Spleen (tissue), 13 donors: ENCODE measurements at places on chromosomes 5 and 9. TPM values are rescaled to one million over a fixed set of nuclear protein-coding genes. Genes with fewer than 3 reads are reported as not detected.

The KLF4 gene
- polyA plus RNA-seq = 10.4 TPM

The FCN2 gene
- 1.0 TPM for polyA plus RNA-seq

The PCDHGA6 gene
- 0.54 TPM for polyA plus RNA-seq

The DRD1 gene
- 0.03 TPM for polyA plus RNA-seq

The VLDLR gene
- polyA plus RNA-seq = 1.6 TPM

The QSOX2 gene
- 15.3 TPM for polyA plus RNA-seq

- H3K36me3 ChIP-seq = no peaks in the 10 kb centered on the region
- peaks cover 7% of the 10 kb centered on the region for H3K4me1 ChIP-seq
- H3K27me3 ChIP-seq = no peaks in the 10 kb centered on the region
These were observed 79.8 kb upstream of the CAST start for GRCh38 chr5:96582343-96582742.

- no peaks in the 10 kb centered on the region for H3K4me1 ChIP-seq
- no peaks in the 10 kb centered on the region for H3K27me3 ChIP-seq
- H3K36me3 ChIP-seq = no peaks in the 10 kb centered on the region
- H3K4me3 ChIP-seq = no peak overlapping the region
These were observed 436.5 kb upstream of the SLC30A5 start for GRCh38 chr5:68657055-68657961.

GRCh38 chr5:132751444-132751843 lies 4.2 kb downstream of the CCNI2 start:
- H3K27ac ChIP-seq = no peak overlapping the region
- no peak overlapping the region for H3K4me3 ChIP-seq
- no peaks in the 10 kb centered on the region for H3K36me3 ChIP-seq
- peaks cover 15% of the 10 kb centered on the region for H3K27me3 ChIP-seq
- no peak for DNase-seq
- H3K4me1 ChIP-seq = peaks cover 5% of the 10 kb centered on the region

DNA sequence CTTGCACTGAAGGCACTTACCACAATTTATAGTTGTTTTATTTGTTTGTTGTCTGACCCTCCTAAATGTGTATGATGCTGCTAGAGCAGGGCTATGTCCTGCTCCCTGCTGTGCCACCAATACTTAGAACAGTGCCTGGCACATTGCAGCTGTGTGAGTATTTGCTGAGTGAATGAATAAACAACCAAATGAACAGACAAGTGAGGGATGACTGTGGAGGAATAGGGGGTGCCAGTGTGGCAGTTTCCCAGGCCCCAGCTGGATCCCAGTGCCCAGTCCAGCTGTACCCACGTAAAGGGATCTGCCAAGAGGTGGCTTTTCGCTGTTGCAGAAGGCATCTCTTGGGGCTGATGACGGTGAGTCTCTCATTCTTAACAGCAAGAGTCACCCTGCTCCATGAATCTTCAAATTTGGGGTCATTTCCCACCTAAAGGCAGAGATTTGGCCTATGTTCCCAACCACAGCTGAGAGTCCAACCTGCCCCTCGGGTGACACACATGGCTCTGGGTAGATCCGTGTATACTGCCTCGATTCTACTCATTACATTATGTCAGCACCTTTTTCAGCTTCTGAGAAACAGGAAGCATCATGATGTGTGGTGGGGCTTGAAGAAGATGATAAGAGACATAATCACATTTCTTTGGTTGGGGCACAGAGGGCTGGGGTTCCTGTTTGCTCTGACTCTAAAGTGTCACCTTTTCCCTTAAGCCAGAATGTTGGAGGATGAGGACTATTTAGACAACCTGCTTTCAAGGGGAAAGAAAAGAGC lies 14.3 kb downstream of the IL5 start:
- H3K4me3 ChIP-seq = no peak overlapping the region
- H3K27ac ChIP-seq = no peak overlapping the region
- DNase-seq = no peak
- H3K27me3 ChIP-seq = no peaks in the 10 kb centered on the region
- H3K36me3 ChIP-seq = no peaks in the 10 kb centered on the region
- H3K4me1 ChIP-seq = peaks cover 13% of the 10 kb centered on the region

- H3K4me3 ChIP-seq = no peak overlapping the region
- no peaks in the 10 kb centered on the region for H3K4me1 ChIP-seq
- DNase-seq = no peak
- no peaks in the 10 kb centered on the region for H3K27me3 ChIP-seq
These were observed 12.8 kb upstream of the PRSS3 start for GRCh38 chr9:33782395-33783152.

DNA sequence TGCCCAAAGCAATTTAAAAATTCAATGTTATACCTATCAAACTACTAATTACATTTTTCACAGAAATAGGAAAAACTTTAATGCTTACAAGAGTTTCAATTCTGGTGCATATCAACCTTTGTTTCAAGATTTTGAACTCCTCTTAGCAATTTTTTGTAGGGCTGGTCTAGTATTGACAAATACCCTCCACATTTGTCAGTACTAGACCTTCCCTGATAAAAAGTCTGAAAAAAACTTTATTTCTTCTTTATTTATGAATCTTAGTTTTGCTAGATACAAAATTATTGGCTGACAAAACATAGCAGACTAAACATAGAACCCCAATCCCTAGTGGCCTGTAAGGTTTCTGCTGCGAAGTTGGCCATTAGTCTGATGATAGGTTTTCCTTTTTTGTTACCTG lies 1804.9 kb downstream of the EFNA5 start:
- no peak overlapping the region for H3K27ac ChIP-seq
- H3K36me3 ChIP-seq = no peaks in the 10 kb centered on the region
- no peak overlapping the region for H3K4me3 ChIP-seq
- H3K27me3 ChIP-seq = no peaks in the 10 kb centered on the region

- no peaks in the 10 kb centered on the region for H3K4me1 ChIP-seq
- no peak overlapping the region for H3K27ac ChIP-seq
- H3K27me3 ChIP-seq = no peaks in the 10 kb centered on the region
- no peak for DNase-seq
These were observed 177.3 kb downstream of the SMARCA2 start for GRCh38 chr9:2192356-2192979.

GRCh38 chr9:37534901-37535300 lies 41.3 kb downstream of the FBXO10 start:
- no peak overlapping the region for H3K27ac ChIP-seq
- DNase-seq = no peak
- H3K4me3 ChIP-seq = no peak overlapping the region
- H3K4me1 ChIP-seq = no peaks in the 10 kb centered on the region
- peaks cover 60% of the 10 kb centered on the region for H3K36me3 ChIP-seq

GRCh38 chr5:96338091-96338490 lies 95.0 kb downstream of the PCSK1 start:
- no peak overlapping the region for H3K27ac ChIP-seq
- H3K27me3 ChIP-seq = no peaks in the 10 kb centered on the region
- H3K36me3 ChIP-seq = no peaks in the 10 kb centered on the region
- no peak for DNase-seq

DNA sequence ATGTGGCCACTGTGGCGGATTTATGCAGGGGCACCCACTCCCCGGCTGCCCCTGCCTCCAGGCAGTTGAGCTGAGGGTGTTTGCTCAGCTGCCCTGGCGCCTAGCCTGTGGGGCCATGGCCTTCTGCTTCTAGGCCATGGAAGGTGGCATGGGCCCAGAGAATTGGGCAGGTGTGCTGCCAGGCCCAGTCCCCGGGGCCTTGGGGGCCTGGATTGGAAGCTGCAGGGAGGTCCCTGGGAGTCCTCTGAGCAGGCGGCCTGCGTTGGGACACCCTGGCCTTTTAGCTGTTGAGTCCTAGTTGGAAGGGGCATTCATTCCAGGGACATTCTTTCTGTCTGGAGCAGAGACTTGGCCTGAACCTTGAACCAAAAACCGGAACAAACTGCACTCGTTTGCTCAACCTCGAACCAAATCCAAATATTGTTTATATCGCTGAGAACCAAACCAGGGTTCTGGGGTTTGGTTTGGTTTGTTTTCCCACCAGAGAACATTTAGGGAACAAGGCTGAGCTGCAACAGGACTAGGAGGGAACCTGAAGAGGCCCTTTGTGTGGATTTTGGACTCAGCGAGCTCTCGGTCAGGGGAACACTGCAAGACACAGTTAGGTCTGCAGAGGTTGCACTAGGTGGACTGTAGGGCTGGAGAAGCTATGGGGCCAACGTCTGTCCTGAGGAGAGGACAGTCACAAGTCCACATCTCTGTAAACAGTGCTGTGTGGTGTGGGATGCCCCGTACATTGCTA lies 116.8 kb downstream of the BOD1 start:
- H3K27ac ChIP-seq = no peak overlapping the region
- no peaks in the 10 kb centered on the region for H3K36me3 ChIP-seq
- H3K4me1 ChIP-seq = no peaks in the 10 kb centered on the region

DNA sequence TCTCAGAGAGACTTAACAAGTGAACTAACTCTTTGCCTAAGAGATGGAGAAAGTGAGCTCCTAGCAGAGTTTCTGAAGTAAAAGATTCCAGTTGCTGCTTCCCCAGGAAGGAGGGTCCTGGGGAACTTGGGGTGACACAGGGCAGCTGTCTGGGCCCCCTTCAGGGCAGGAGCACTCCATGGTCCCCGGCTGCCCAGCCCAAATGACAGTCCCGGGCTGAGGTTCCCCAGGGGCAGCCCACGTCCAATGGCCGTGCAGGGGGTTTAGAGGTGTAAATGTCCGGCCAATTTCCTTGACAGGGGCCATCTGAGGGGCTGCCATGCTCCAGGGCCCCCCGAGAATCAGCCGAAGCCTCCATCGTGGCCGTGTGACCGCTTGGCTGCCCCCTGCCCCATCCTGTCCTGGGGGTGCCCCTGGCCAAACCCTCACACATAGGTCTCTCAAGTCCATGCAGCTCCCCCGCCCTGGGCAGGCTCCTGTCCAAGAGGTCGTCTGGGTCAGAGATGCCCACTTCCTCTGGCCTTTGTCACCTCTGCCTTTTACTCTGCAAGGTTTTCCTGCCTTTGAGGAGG lies 5.5 kb upstream of the PPP1R26 start:
- no peak overlapping the region for H3K27ac ChIP-seq
- DNase-seq = no peak
- peaks cover 10% of the 10 kb centered on the region for H3K4me1 ChIP-seq
- no peaks in the 10 kb centered on the region for H3K36me3 ChIP-seq
- no peak overlapping the region for H3K4me3 ChIP-seq

DNA sequence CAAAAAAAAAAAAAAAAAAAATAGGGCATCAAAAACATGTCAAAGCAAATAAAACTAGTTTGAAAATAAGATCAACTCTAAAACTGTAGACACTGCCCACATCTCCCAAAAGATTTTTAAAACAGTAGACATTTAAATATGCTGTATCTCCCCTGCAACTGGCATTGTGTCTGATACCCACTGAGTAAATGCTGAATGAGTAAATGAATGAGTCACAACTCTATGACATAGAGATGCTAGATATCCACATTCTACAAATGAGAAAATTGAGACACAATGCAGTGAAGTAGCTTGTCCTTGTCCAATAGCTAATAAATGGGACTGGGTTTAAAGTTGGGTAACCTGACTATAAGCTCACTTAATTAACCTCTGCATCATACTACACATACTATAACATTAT lies 14.1 kb upstream of the MAP1B start:
- H3K27me3 ChIP-seq = peaks cover 5% of the 10 kb centered on the region
- no peak for DNase-seq
- H3K36me3 ChIP-seq = no peaks in the 10 kb centered on the region
- H3K27ac ChIP-seq = no peak overlapping the region
- H3K4me3 ChIP-seq = no peak overlapping the region

DNA sequence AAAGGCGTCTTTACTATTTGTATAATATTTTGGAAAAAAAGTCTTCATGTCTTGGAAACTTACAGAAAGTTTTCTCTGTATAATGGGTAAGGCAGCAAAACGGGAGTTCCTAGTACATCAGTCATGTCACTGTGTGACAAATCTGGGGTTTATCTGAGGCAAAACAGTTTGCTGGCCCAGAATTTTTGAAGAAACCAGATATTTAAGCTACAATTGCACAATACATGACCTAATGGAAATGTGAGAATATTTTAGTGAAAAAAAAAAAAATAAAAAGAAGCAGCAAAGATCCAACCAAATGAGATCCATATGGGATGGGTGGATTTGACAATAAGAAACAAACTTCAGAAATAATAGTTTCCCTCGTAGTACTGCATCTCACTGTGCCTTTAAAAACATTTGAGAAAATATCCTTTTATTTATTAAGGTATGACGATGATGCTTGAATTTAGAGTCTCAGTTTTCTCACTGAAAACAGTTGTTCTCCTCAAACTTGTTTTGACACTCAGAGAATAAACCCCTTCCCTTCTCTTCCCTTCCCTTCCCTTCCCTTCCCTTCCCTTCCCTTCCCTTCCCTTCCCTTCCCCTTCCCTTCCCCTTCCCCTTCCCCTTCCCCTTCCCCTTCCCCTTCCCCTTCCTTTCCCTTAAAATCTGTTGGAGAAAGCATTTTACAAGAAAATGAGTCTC lies 180.5 kb upstream of the TUT7 start:
- no peaks in the 10 kb centered on the region for H3K27me3 ChIP-seq
- H3K36me3 ChIP-seq = no peaks in the 10 kb centered on the region
- no peaks in the 10 kb centered on the region for H3K4me1 ChIP-seq
- DNase-seq = no peak

DNA sequence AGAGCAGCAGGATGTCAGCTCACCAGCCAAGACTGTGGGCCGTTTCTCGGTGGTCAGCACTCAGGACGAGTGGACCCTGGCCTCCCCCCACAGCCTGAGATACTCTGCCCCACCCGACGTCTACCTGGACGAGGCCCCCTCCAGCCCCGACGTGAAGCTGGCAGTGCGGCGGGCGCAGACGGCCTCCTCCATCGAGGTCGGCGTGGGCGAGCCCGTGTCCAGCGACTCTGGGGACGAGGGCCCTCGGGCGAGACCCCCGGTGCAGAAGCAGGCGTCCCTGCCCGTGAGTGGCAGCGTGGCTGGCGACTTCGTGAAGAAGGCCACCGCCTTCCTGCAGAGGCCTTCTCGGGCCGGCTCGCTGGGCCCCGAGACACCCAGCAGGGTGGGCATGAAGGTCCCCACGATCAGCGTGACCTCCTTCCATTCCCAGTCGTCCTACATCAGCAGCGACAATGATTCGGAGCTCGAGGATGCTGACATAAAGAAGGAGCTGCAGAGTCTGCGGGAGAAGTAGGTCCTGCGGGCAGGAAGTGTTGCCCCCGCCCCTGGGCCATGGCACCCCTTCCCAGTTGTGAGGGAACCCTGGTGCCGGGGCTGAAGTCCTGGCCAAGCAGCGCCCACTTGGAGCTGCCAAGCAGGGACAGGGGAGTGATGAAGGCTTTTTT lies 108.9 kb downstream of the WNK2 start:
- H3K36me3 ChIP-seq = no peaks in the 10 kb centered on the region
- no peak overlapping the region for H3K27ac ChIP-seq
- DNase-seq = peak; percentile 71
- H3K4me1 ChIP-seq = no peaks in the 10 kb centered on the region
- H3K27me3 ChIP-seq = no peaks in the 10 kb centered on the region

DNA sequence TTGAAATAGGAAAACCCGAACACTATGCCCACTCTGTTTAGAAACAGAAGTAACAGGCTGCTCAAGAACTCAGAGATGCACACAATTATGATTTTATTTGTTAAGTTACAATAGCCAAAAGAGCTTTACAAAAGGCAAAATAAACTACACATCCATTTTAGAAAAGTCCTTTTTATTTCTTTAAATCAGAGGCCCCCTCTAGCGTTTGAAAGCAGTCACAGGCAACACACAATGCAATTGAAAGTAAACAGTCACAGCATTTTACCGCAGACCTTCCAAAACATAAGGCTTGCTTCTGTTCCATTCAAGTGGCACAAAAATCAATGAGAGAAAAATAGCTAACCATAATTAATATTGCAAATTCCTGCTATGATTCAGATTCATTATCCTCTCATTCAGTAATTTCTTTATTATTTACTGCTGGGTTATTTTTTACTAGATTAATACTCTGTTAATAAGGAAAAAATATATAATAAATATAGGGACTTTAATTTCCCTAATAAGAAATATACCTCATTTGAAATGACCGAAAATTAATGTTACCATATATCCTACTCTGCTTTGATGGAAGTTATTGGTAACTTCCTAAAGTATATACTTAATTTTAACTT lies 78.3 kb downstream of the CEP120 start:
- peaks cover 55% of the 10 kb centered on the region for H3K36me3 ChIP-seq
- DNase-seq = no peak
- H3K4me1 ChIP-seq = no peaks in the 10 kb centered on the region
- H3K27me3 ChIP-seq = no peaks in the 10 kb centered on the region
- no peak overlapping the region for H3K4me3 ChIP-seq
